ENCODE measurements at places on chromosomes 7 and 10.

DNA sequence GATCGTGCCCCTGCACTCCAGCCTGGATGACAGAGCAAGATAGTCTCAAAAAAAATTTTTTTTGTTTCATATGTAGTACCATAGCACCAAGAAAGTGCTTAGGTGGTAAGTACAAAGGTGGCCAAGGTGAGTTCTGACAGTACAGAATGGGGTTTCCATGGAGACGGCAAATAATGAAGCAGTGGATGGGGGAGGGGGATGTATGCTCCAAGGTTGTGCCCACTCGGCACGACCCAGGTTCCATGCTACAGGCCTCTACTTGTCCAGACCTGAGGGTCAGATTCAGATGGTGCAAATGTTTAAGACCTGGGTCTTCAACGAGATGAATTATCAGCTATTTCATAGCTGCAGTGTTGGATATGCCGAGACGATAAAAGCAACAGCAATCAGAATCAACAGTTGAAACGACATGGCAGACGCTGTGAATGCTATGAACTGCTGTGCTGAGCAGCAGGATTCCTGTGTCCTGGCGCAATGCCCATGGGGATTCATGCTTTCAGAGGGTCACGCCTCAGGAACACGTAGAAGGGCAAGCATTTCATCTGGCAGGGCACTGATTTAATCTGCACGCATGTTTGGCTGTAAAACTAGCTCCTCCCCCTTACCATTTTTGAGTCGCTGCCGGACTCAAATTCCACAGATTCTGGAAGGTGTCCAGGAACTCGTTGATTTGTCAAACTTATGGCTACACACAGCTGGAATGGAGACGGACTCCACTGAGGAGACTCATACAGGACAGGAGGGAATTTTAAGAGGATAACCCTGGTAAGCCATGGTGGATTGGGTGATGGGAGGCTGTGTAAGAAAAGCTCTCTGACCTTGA lies 256.5 kb downstream of the FRMD4A start:
- peak; percentile 100 for DNase-seq

GRCh38 chr7:41956705-41957104 lies 253.8 kb upstream of the INHBA start:
- peak; percentile 54 for DNase-seq

- DNase-seq: no peak
These were observed 108.6 kb downstream of the ARHGAP22 start for GRCh38 chr10:48496105-48496830.

- DNase-seq: no peak
These were observed 60.7 kb downstream of the ZMIZ1 start for GRCh38 chr10:79129361-79129997.

DNA sequence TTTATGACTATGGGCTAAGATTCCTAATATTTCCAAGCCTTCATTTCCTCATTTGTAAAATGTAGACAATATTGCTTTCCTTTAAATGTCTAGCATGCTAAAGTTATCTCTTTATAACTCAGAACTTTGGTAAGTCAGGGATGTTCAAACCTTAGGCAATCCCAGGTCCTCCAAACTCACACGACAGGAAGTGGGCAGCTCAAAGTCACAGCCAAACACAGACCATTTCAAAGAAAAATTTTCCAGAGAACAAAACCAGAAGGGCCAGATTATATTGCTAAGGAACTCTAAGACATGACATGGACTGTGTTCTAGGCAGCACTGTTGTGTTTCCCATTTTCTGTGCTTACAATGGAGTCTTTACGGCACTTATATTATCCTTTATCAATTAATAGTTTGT lies 87.8 kb upstream of the DYNC1I1 start:
- DNase-seq: no peak

DNA sequence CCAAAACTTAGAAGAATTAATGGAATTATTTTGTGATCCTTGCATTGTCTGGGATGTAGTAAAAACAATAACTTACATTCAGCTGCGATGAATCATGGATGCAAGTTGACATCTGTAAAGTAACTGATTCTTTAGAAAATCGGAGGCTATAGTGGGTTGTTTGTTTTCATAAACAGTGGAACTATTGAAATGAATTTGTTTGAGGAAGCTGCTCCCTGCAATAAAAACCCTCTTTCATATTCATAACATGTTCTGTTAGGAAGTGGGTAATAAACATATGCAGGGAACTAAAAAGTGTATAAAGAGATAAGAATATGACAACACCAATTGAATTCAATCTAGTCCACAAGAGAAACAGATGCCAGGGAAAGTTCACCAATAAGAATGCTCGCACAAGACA lies 53.6 kb downstream of the AGMO start:
- DNase-seq: peak; percentile 32

DNA sequence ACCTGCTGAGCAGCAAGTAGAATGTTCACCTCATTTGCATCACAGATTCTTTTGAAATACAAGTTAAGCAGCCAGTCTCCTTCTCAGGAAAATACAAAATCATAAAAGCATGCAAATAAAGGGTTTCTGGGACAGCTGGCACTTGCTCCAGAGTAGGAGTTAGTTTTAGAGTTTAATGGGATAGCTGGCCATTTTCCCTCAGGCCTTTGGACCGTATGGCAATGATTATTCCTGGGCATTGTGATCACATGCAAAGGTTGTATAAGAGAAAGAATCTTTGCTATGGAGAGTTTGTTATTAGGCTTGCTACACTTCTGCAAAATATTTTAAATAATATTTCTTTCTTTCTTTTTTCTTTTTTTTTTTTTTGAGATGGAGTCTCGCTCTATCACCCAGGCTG lies 240.8 kb downstream of the CDK14 start:
- DNase-seq: peak; percentile 41

DNA sequence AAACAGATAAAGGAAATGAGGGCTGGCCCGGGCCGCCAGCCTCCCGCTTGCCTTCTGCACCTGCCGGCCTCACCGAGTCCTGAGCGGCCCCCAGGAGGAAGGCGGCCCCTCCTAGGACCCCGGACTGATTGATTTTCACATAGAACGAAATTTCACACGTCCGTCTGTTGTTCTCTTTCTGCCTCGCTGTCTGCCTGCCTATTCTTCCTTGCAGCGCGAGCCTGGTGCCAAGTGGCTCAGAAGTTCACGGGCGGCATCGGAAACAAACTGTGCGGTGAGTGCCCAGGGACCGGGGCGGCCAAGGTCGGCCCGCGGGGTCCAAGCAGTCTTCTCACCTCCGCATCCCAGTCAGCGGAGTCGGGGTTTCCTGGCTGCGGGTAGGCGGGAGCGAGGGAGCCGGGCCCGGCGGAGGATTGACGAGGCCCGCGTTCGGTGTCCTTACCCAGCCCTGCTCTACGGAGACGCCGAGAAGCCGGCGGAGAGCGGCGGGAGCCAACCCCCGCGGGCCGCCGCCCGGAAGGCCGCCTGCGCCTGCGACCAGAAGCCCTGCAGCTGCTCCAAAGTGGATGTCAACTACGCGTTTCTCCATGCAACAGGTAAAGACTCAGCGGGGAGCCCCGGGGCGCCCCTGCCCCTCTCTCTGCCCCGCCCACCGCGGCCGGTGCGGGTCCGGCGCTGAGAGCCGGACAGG lies 967 bp downstream of the GAD2 start:
- DNase-seq: no peak

- DNase-seq: no peak
These were observed 9.0 kb upstream of the KBTBD2 start for GRCh38 chr7:32900433-32900995.

DNA sequence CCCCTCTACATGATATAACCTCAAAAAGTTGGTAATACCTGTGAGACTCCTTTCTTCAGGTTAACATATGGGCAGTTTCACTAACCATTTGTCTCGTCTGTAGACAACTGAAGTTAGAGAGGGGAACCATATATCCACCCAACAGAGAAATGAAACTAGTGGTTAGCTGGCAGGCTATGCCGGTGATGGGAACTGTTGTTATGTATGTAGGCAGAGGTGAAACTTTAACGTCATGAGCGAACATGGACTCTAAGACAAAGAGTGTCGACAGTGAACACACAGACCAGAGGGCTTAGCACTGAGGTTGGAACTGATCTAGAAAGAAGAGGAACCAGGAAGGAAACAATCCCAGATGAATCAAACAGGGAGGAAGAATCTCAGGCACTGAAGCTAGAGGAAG lies 112.4 kb downstream of the ELMO1 start:
- DNase-seq: no peak

DNA sequence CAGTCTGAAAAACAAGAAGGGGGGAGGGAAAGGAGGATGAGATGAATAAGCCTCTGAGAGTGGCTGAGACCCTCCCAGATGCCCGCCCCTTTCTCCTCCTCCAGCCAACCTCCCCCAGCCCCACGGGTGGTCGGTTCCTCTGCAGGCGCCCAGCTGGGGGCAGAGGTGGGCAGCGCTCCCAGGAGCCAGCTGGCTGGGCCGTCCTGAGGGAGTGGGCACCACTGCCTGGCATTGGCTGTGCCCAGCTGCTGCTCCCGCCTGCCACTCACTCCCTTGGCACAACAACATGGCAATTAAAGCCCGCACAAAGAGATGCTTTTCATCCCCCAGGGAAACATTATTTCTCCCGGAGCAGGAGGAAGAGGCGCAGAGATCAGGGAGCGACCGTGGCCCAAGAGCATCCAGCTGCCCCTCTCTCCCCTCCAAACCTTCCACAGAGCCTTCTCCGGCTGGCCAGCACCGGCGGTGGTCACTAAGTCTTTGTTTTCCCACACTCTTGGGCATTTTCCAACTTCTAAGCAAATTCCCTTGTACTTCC lies 107.2 kb downstream of the SPDYE5 start:
- no peak for DNase-seq

Measured in fibroblast of the aortic adventitia (primary cell).